ENCODE measurements at places on chromosomes 11 and 22. TPM values are rescaled to one million over a fixed set of nuclear protein-coding genes. Genes with fewer than 3 reads are reported as not detected.

- DNase-seq, result no peak
These were observed 88.7 kb downstream of the C11orf58 start for GRCh38 chr11:16827139-16827538.

GRCh38 chr11:62120001-62120400 lies 3.8 kb upstream of the INCENP start:
- DNase-seq, result no peak

Gene NPAS4
- 0.47 TPM for total RNA-seq

DNA sequence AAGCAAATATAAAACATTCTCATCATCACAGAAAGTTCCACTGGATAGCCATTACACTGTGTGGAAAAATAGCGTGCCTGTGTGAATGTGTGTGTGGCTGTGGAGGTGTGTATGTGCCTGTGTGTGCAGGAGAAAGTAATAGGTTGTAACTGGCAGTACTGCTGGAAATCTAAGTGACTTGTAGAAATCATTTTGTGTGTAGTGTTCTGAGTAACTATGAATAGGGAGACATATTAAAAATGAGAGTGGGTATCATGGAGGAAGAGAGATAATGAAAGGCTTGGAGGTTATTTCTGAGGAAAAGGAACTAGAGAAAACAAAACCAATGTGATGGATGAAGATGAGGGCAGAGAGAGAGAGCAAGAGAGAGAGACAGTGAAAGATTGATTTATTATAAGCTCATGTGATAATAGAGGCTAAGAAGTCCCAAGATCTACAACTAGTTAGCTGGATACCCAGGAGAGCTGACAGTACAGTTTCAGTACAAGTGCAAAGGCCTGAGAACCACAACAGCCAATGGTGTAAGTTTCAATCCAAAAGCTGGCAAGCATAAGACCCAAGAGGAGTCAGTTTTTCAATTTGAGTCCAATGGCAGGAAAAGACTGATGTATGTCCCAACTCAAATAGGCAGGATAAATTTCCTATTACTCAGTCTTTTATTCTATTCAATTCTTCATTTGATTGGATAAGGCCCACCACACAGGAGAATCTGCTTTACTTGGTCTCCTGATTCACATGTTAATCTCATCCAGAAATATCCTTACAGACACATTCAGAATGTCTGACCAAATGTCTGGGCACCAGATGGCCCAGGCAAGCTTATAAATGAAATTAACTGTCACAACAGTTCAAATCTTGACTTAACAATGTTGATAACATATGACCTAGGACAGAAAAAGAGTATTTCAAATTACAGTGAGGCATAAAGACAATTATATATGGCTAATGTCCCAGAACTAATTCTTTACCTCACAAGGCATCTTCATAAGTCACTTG lies 14.9 kb downstream of the KBTBD3 start:
- no peak for DNase-seq

GRCh38 chr11:211295-211694 lies 3.8 kb downstream of the RIC8A start:
- no peak for DNase-seq

- peak; percentile 60 for DNase-seq
These were observed at the start of gene RIC3 for GRCh38 chr11:8168485-8169257. TSS of gene RIC3 (minus strand) at chr11:8169025. CDS start at chr11:8168989, 36 bp downstream.

DNA sequence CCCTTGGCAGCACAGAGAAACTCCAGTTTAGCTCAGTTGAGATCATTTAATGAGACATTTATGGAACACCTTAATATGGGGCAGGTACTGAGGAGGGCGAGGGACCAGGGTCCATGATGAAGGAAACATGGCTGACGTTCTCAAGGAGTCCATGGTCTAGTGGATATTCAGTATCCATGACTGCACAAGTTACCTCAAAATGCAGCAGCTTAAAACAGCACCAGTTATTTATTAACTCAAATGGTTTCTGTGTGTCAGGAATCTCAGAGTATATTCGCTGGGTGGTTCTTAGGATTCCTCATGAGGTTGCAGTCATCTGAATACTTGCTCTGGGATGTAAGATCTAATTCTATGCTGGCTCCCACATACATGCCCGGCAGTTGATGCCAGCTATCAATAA lies 346.8 kb downstream of the LARGE1 start:
- DNase-seq, result no peak

- no peak for DNase-seq
These were observed 32.8 kb downstream of the PARVA start for GRCh38 chr11:12410006-12410728.
